Omental fat pad (tissue), 4 donors: ENCODE measurements at places on chromosomes 4 and X. TPM values are rescaled to one million over a fixed set of nuclear protein-coding genes. Genes with fewer than 3 reads are reported as not detected.

DNA sequence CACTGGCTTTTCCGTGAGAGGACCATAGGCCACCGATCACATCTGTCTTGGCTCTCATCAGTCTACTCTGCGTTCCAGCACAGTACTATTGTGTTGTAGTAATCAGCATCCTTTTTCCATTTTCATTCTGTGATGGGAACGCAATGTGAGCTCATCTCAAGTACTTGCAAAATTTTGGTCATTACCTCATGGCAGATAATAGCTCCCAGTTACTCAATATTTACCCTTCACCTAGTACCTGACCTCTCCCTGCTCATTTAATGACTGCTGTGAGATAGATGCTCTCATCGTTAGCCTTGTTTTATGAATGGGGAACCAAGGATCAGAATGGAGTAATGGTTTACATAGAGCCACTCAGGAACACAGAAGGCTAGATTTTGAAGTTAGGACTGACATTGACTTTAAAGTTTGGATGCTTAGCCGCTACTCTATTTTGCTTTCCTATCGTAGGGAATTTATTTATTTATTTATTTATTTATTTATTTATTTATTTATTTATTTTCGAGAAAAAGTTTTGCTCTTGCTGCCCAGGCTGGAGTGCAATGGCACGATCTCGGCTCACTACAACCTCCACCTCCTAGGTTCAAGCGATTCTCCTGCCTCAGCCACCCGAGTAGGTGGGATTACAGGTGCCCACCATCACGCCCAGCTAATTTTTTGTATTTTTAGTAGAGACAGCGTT lies 6.5 kb upstream of the GPR101 start:
- no peak for DNase-seq

GRCh38 chr4:41525129-41525528 lies 12.8 kb upstream of the LIMCH1 start:
- DNase-seq: no peak

BEND2 gene
- total RNA-seq: not detected

GRCh38 chr4:75630174-75630936 lies at the start of gene CDKL2:
Gene CDKL2, minus strand, starts transcription at chr4:75630528. Its CDS starts 4,540 bp downstream, at chr4:75625988.
- DNase-seq: peak; percentile 70

SSX1 gene
- not detected for total RNA-seq

USP17L22 gene
- not detected for total RNA-seq

GRCh38 chr4:15990570-15991285 lies 27.8 kb upstream of the FGFBP2 start:
- DNase-seq: no peak

EXOC1L gene
- not detected for total RNA-seq

IL1RAPL1 gene
- 0.47 TPM for total RNA-seq

DNA sequence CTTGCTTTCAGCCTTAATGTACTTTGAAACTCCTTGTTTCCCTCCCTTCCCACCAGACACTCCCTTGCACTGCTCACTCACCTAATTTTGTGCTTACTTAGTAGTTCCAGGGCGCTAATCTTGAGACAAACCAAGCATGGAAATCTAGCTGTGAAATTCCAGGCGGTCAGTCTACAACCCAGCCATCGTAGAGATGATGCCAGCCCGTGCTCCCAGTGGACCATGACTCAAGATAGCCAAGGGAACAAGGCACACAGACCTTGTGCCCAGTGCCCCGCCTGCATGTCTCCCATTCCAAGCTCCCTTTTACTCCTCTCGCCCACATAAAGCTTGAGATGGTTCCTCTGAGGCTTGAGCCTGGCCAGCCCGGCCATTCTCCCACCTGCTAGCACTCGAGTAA lies 11.1 kb downstream of the TREX2 start:
- DNase-seq: no peak

- DNase-seq: no peak
Measured at GRCh38 chr4:3303565-3303824, 10.7 kb downstream of the RGS12 start.

GRCh38 chr4:121256887-121257466 lies 92.9 kb upstream of the TNIP3 start:
- DNase-seq: no peak

DNA sequence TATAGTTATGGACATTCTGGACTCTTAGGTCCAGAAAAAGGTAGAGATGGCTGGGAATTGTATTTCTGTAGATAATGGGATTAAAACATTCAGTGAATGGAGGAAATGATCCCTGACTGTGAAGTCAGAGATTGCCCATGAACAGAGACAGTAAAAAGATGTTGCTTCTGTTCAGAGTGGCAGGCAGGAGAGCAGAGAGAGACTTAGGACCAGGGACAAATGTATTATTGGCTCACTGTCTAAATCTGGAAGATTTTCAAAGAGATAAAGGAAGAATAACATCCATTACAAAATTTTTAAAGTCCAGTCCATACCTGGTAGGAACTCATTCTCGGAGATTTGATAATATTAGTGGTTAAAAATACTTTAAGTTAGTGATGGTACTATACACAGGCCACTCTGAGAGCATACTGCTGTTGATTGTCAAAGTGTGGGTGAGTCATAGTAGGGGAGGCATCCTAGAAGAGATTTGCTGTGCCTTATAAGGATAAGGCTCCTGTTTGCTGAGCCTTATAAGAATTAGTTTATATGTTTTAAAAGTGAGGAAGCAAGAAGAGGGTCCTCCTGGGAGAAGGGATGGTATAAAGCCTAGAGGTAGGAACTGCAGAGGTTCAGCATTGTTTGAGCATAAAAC lies 53.0 kb downstream of the JADE3 start:
- DNase-seq: no peak

MAOB gene
- total RNA-seq: 93.2 TPM

TRPC3 gene
- total RNA-seq: 1.6 TPM

- DNase-seq: no peak
Measured at GRCh38 chrX:134684956-134685355, 26.7 kb upstream of the PLAC1 start.

- no peak for DNase-seq
Measured at GRCh38 chr4:153115322-153116290, 88.6 kb upstream of the TRIM2 start.

- DNase-seq: no peak
Measured at GRCh38 chr4:14910411-14910810, 91.9 kb upstream of the CPEB2 start.

DNA sequence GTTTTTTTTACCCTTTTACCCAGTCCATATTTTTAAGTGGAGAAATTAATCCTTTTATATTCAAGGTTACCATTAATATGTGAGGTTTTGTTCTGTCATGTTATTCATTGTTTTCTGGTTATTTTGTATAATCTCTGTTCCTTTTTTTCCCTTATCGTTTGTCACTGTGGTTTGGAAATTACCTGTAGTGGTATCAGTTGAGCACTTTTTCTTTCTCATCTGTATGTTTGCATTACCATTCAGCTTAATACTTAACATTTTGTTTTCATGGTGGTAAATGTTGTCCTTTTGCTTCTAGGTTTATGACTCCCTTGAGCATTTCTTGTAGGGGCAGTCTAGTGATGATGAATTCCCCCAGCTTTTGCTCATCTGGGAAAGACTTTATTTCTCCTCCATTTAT lies 6.6 kb downstream of the ETDC start:
- no peak for DNase-seq

KLHL34 gene
- not detected for total RNA-seq

GRCh38 chrX:41482154-41482850 lies 35.2 kb downstream of the NYX start:
- no peak for DNase-seq

GYG2 gene
- 29.6 TPM for total RNA-seq

PLAC8 gene
- total RNA-seq: 2.7 TPM

GRCh38 chrX:93332329-93332728 lies 341.0 kb downstream of the NAP1L3 start:
- DNase-seq: no peak

CFP gene
- total RNA-seq: 7.4 TPM

DNA sequence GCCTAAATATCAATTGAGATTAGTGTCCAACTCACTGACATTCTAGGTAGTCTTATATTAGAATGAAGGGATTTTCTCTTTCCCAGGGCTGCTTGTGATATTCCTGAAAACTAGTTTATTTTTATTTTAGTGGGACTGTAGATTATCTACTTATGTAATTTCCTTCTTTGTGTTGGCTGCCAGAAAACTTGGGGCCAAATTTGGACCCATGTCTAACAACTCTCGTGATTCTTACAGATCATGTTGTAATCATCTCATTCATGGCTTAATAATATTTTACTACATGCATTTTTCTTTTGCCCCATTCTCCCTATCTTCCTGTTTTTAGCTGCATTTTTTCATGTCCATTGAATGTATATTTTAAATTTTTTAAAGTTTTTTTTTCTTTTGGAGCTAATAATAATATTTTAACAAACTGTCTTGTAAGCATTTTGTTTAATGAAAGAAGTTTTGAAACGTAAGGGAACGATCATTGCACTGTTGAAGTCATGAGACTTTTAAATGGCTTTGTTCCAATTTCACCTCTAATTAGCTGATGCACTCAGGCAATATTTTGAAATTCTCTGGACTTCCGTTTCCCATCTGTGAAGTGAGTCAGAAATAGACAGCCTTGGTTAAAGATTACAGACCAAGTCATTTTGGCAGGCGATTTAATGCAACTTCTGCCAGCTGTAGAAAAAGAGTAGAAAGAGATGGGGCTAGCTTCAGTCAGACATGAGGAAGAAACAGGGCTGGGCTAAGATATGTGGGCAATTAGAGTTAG lies 14.3 kb upstream of the TDO2 start:
- no peak for DNase-seq

GRCh38 chr4:8653326-8654000 lies 60.9 kb downstream of the CPZ start:
- DNase-seq: no peak

MTM1 gene
- 15.1 TPM for total RNA-seq

SYTL5 gene
- total RNA-seq: 0.09 TPM

GRCh38 chr4:53714236-53715140 lies 123.2 kb upstream of the LNX1 start:
- DNase-seq: no peak

- DNase-seq: no peak
Measured at GRCh38 chr4:183347566-183347965, 25.3 kb upstream of the CLDN24 start.

MAMLD1 gene
- total RNA-seq: 4.5 TPM

HTN1 gene
- not detected for total RNA-seq

- no peak for DNase-seq
Measured at GRCh38 chr4:56803471-56803870, 18.0 kb downstream of the SPINK2 start.

GRCh38 chrX:136467303-136467702 lies 20.4 kb upstream of the BRS3 start:
- DNase-seq: no peak

DNA sequence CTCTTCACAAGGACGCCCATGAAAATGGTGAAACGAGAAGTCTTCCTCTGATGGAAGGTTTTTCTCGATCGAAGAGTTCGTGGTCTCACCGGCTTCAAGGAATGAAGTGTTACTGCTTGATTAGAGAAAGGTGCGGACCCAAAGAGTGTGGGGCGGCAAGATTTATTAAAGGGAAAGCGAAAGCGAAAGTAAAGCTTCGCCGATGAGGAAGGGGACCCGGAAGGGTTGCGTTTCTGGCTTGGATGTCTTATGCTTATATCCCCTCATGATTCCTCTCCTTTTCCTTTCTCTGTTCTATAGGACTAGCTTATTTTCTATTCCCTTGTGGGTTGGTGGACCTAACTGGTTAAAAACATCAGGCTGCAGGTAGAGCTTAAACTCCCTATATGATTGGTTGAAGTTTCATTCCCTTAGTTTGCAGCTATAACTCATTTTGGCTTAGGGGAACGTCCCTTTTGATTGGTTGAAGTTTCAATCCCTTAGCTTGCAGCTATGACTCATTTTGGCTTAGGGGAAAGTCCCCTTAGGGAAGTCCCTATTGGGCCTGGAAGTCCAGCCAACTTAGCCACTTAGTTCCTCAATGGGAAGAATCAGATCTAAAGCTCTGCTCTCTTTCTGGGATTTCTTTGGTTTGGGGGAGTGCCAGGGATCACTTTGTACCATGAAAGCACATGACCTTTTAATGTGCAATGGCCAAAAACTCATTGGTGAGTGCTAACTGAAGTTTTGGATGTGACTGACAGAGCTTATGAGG lies 1025.0 kb upstream of the PCDH10 start:
- no peak for DNase-seq
